ENCODE measurements at places on chromosomes 13 and 19. TPM values are rescaled to one million over a fixed set of nuclear protein-coding genes. Genes with fewer than 3 reads are reported as not detected.

Gene TMEM272
- not detected for total RNA-seq

Gene ZNF850
- 4.4 TPM for total RNA-seq

Gene FUT6
- total RNA-seq, result not detected

Gene MUC16
- not detected for total RNA-seq

Gene ZNF675
- 25.3 TPM for total RNA-seq

Gene PDE4C
- total RNA-seq, result 0.15 TPM

Gene CTU1
- total RNA-seq, result 9.7 TPM

Gene ZNF526
- 12.1 TPM for total RNA-seq

Gene MBD3L2
- not detected for total RNA-seq

Gene CEACAM19
- 1.2 TPM for total RNA-seq

Gene FUT2
- total RNA-seq, result not detected

Gene FCAR
- not detected for total RNA-seq

Gene CRB3
- 0.34 TPM for total RNA-seq

Gene P2RY11
- total RNA-seq, result 6.5 TPM

Gene PCDH9
- total RNA-seq, result 0.05 TPM

Gene BEST2
- not detected for total RNA-seq

Gene FBXL12
- total RNA-seq, result 24.4 TPM

Data from M059J (cell line).